ENCODE measurements at places on chromosomes 2 and 18.

- DNase-seq, result no peak
These were observed 148.8 kb downstream of the ANKRD44 start for GRCh38 chr2:197161774-197162173.

DNA sequence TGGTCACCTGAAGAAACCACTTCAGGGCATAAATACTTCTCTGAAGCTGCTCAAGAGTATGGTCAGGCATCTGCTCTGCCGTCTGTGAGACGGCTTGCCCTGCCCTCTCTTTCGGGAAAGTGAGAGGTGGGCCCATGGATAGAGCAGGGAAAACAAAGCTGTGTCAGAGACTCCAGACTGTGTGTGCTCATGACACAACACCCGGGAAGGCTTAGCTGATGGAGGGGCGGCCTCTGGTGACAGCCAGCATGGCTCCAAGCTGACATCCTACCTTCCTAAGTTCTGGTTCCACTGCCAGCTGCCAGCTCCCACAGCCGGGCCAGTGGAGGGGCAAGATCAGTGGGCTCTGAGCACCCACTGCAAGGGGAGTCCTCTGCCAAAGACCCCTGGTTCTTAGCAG lies 215.3 kb downstream of the ANKRD30B start:
- DNase-seq, result no peak

- DNase-seq, result no peak
These were observed 95.3 kb downstream of the EVA1A start for GRCh38 chr2:75465317-75465984.

- DNase-seq, result no peak
These were observed 412.0 kb downstream of the MEIS1 start for GRCh38 chr2:66846887-66847286.

GRCh38 chr18:32278177-32278799 lies 88.4 kb downstream of the MEP1B start:
- no peak for DNase-seq

GRCh38 chr2:54207666-54208195 lies 48.3 kb downstream of the TSPYL6 start:
- DNase-seq, result no peak

DNA sequence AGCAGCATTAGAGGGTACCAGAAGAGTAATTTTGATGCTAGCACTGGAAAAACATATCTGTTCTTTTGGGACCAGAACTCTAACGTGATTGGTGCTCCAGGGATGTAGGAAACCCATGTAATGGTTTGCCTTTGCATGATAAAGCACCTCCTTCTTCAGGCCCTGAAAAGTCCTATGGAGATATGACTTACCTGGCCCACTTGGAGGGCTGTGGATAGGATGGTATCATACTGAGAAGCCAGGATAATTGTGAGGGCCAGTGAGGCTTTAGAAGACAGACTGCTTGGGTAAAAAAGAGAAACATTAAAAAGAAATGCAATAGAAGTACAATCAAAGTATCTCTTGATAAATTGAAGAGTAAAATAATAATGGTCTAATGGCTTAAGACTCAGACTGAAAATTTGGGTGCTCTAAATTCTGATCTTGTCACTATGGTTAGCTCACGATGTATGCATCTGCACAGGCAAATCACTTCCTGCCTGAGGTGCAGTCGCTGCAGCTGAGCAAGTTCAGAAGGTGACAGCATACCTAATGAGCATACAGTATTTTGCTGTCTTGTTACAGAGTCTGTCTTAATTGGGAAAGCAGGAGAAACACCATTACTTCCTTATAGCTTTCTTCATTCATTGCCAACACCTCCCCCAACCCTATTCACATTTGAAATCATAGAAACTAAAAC lies 371.5 kb downstream of the NUP35 start:
- DNase-seq, result no peak

GRCh38 chr18:32301976-32302743 lies 112.3 kb downstream of the MEP1B start:
- no peak for DNase-seq

GRCh38 chr2:240494194-240494793 lies 58.8 kb downstream of the GPC1 start:
- DNase-seq, result no peak

- no peak for DNase-seq
These were observed 5.5 kb upstream of the ID2 start for GRCh38 chr2:8676191-8676920.

DNA sequence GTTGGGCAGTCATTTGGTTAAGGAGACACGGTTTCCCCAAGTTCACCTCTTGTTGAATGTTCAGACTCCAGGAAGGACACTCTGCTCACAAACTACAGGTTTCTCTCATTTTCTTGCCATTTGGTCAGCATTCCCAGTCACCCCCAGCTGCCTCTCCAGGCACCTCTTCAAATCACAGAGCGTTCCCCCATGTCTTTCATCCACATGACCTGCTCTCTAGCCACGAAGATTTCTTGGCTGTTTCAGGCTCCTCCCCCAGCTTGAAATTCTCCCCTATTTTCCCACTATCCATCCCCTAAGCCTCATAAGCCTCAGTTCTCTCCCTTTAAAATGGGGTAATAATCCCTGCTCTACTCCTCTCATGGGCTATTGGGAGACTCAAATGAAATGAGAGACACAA lies 89.1 kb upstream of the RTN4 start:
- DNase-seq, result no peak

GRCh38 chr2:45851111-45851510 lies 199.6 kb downstream of the PRKCE start:
- no peak for DNase-seq

DNA sequence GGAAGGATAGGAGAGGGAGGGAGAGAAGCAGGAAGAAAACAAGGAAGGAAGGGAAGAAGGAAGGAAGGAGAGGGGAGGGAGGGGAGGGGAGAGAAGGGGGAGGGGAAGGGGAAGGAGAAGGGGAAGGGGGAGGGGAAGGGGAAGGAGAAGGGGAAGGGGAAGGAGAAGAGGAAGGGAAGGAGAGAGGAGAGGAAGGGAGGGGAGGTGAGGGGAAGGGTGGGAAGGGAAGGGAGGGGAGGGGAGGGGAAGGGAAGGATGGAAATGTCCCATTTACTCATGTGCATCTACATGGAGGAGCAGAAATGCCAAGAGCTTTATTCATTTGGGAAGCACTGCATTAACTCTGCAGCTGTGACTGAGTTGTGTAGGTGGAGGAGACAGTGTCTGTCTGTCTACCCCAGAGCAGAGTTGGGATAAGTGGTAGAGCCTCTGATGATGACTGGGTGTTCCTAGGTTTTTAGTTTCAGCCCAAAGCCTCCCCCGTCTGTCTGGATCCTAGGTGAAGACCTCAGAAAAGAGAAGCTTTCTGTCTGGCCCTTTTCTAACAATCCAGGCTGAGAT lies 131.3 kb downstream of the COL6A3 start:
- DNase-seq, result no peak

- DNase-seq, result no peak
These were observed 17.1 kb upstream of the NFE2L2 start for GRCh38 chr2:177281400-177282180.

GRCh38 chr2:138670734-138671133 lies 109.5 kb downstream of the NXPH2 start:
- DNase-seq, result no peak

DNA sequence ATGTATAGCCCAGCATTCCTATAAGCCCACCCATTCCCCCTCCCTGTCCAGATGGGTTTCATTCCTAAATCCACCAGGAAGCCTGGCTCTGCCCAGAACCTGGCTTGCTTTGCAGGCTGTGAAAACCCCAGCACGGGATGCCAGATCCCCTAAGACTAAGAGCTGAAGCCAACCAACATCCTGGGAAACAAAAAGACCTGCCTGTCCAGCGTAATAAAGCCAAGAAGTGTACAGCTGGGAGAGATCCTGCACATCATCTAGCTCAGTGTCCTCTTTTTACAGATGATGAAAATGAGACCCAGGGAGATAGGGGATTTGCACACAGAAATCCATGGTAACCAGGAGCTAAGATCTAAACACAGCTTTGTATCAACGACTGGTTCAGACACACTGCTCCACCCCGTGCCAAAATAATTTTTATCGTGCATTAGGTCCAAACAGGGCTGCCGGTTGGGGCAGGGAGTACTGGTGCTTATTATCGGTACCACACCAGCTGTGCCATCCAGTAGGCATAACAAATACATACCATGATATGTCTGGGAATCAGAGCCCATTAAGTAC lies 2.9 kb downstream of the RND3 start:
- no peak for DNase-seq
